Activated naive CD8-positive, alpha-beta T cell treated with anti-CD3 and anti-CD28 coated beads, Interleukin-2, amount 50 U/mL, for 24 hours (primary cell): ENCODE measurements at places on chromosomes 11 and 22.

- no peaks in the 10 kb centered on the region for H3K36me3 ChIP-seq
- no peak for DNase-seq
- peak overlapping the region; percentile 9 for H3K27ac ChIP-seq
- H3K4me1 ChIP-seq, result peaks cover 13% of the 10 kb centered on the region
- no peak overlapping the region for H3K4me3 ChIP-seq
Measured at GRCh38 chr11:60357771-60358170, 20.6 kb upstream of the MS4A7 start.

DNA sequence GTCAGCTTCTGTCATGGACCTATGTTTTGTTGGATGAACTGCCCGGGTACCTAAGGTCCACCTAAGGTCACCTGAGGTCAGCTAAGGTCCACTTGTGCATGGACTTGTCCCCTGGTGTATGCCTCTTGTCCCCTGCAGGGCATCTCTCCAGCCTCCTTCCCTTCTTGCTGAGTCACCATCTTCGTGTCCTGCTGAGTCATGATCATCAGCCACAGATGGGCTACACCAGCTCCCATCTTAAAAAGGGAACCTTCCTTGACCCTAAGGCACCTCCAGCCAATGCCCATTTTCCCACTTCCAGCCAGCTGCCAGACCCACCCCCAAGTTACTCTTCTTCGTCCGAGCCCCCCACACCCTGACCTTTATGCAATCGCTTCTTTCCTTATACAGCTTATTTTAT is 544.9 kb downstream of the TBC1D22A start:
- DNase-seq, result no peak
- no peaks in the 10 kb centered on the region for H3K4me1 ChIP-seq
- no peaks in the 10 kb centered on the region for H3K36me3 ChIP-seq
- peaks cover 1% of the 10 kb centered on the region for H3K27me3 ChIP-seq
- H3K27ac ChIP-seq, result no peak overlapping the region

- DNase-seq, result peak; percentile 83
- peak overlapping the region; percentile 94 for H3K4me3 ChIP-seq
- peaks cover 7% of the 10 kb centered on the region for H3K36me3 ChIP-seq
- peak overlapping the region; percentile 95 for H3K27ac ChIP-seq
- peaks cover 7% of the 10 kb centered on the region for H3K27me3 ChIP-seq
Measured at GRCh38 chr11:45918331-45918941, 759 bp upstream of the PEX16 start.

DNA sequence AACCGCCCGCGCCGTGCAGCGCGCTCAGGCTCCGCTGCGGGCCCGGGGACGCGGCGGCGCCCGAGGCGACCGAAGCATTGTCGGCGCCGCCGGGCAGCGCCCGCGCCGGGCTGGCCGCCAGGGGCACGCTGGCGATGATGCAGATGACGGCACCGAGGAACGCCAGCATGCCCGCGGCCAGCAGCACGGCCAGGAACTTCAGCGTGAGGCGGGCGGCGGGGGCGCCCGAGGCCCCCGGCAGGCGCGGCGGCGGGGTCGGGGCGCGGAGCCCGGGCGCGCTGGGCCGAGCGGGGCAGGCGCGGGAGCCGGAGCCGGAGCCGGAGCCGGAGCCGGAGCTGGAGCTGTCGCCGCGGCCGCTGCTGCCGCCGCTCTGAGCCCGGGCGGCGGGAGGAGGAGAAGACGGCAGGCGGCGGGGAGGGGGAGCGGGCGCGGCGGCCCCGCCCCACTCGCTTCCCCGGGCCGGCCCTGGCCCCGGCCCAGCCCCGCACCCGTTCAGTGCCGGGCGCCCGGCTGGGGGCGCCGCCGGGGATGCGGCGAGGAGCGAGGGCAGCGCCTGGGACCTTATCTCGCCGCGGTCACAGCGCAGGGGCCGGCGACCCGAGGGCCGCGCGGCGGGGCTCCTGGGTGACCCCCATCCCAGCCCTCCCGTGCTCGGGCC is at the start of gene NPTXR:
NPTXR (minus strand) TSS at position 372 of the 658 bp plus-strand sequence.
- peak; percentile 31 for DNase-seq
- peaks cover 13% of the 10 kb centered on the region for H3K4me1 ChIP-seq
- H3K27me3 ChIP-seq, result peaks cover 42% of the 10 kb centered on the region
- H3K36me3 ChIP-seq, result no peaks in the 10 kb centered on the region
- peak within 1 kb of the TSS; percentile 72 for H3K4me3 ChIP-seq

DNA sequence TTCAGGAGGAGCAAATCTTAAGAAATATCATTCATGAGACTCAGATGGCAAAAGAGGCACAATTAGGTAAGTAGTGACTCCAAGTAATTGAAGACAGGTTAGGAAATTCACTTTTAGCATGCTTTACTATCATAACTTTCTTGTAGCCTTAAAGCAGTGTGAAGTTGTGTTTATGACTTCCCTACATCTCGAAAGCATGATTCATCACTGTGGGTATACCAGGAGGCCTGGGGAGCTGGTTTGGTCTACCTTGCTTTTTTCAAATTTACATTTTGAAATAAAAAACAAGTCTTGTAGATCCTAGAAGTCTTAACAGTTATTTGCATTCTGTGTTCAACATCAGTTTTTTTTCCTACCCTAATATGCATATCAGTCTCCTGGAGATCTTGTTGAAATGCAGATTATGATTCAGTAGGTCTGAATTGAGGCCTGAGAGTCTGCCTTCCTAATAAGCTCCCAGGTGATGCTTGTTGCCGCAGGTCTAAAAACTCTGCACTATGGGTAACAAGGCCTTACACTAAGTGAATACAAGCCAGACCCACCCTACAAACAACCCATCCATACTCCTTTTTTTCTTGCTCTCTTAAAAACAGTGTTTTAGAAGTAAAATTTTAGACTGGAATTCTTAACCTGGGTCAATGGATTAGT is 41.4 kb downstream of the TTC17 start:
- H3K27me3 ChIP-seq, result no peaks in the 10 kb centered on the region
- peak overlapping the region; percentile 24 for H3K27ac ChIP-seq
- H3K36me3 ChIP-seq, result peaks cover 68% of the 10 kb centered on the region
- DNase-seq, result peak; percentile 10

DNA sequence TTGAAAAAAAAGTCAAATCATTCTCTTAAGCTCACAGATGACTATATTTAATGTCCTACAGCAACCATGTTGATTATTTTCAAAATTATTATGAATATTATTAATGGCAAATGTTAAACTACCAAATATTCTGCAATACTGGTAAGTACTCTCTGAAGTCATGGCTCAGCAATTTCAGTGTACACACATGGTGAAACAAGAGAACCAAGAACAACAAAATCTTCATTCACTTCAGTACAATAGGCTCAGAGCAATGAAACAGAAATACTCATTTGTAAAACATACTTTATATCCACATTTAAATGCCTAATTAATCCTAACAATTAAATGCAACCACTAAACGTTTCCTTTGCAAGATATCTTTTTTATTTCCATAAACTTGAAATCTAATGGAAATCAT is 347.2 kb downstream of the TTC28 start:
- H3K27me3 ChIP-seq, result no peaks in the 10 kb centered on the region
- no peak overlapping the region for H3K27ac ChIP-seq
- H3K4me3 ChIP-seq, result no peak overlapping the region
- H3K4me1 ChIP-seq, result no peaks in the 10 kb centered on the region

- H3K4me3 ChIP-seq, result no peak overlapping the region
- H3K27me3 ChIP-seq, result no peaks in the 10 kb centered on the region
- H3K4me1 ChIP-seq, result peaks cover 76% of the 10 kb centered on the region
- peak overlapping the region; percentile 73 for H3K27ac ChIP-seq
- H3K36me3 ChIP-seq, result peaks cover 45% of the 10 kb centered on the region
Measured at GRCh38 chr11:128453444-128454336, 133.7 kb downstream of the ETS1 start.

DNA sequence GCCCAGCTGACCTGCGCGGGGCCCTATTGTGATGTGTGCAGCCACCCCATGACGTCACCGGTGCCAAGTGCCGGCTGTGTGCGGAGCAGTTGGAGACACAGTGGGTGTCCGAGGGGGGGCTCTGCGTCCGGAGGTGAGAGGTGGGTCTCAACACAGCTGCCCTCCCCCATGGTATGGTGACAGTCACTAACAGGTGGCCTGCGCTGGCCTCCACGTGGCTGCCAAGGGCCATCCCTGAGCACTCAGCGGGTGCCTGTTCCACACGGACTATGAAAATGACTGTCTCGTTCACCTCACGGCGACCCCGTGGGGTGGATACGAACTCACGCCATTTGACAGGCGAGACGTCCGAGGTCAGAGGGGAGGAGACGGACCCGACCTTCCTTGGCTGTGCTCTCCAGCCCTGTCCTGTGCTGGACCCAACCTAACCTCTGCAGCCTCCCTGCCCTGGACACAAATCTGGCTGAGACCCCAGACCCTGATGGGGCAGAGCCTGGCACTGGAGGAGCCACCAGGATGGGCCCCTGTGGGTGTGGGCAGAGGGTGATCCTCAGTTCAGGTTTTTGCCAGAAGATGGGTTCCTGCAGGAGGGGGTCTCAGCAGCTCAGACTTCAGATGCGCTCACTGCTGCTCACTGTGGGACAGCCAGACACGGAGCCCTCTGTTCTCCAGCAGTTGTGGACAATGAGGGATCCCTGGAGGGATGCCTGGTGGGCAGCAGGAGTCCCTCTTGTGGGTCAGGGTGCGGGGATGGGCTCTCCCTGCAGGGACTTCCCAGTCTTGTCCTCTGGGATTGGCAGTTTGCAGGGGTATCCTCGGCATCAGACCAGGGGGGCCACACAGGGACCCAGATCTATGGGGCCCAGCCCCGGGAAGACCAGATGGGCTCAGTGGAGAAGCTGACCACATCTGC is 6.3 kb downstream of the HRAS start:
- no peaks in the 10 kb centered on the region for H3K27me3 ChIP-seq
- H3K27ac ChIP-seq, result no peak overlapping the region
- no peaks in the 10 kb centered on the region for H3K4me1 ChIP-seq
- H3K4me3 ChIP-seq, result no peak overlapping the region
- peaks cover 2% of the 10 kb centered on the region for H3K36me3 ChIP-seq
- no peak for DNase-seq

DNA sequence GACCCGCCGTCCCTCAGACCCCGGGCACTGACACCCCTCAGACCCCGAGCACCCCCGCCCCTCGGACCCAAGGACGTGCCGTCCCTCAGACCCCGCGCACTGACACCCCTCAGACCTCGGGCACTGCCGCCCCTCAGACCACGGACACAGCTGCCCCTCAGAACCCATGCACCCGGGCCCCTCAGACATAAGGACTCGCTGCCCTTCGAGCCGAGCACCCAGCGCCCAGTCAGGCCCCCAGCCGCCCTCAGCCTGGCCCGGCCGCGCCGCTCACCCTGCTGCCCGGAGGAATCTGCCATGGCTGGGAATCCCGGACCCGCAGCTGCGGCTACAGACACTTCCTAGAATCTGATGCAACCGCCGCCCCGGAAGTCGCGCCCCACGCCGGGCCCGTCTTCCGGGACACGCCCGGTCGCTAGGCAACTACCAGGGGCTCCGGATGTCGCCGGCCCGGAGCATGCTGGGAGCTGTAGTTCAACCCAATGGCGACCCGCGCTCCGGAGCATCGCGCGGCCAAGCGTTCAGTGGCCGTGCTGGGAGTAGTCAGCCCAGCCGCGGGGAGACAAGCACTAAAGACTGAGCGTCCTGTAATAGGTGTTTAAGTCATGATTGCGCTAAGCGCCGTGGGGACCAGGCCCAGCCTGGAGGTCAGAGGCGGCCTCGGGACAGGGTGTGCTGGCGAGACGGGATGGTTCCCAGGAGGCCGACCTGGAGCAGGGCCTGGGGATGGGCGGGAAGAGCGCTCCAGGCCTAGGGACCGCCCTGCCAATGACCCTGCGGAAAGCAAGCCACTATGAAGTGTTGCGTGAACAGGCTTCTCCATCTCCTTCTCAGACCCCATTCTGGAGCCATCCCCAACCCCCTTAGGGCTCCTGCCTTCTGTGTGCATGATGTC is at the start of gene CARS1:
CARS1 (minus strand) TSS at position 355 of the 895 bp plus-strand sequence; CDS start at position 299, 56 bp downstream.
- no peaks in the 10 kb centered on the region for H3K27me3 ChIP-seq
- peaks cover 19% of the 10 kb centered on the region for H3K36me3 ChIP-seq
- peak within 1 kb of the TSS; percentile 88 for H3K27ac ChIP-seq
- peaks cover 38% of the 10 kb centered on the region for H3K4me1 ChIP-seq
- peak; percentile 96 for DNase-seq

GRCh38 chr11:68314203-68315170 is 2.1 kb downstream of the LRP5 start:
- peak overlapping the region; percentile 83 for H3K4me3 ChIP-seq
- peaks cover 21% of the 10 kb centered on the region for H3K27me3 ChIP-seq
- no peak overlapping the region for H3K27ac ChIP-seq
- no peaks in the 10 kb centered on the region for H3K36me3 ChIP-seq
- peaks cover 14% of the 10 kb centered on the region for H3K4me1 ChIP-seq

DNA sequence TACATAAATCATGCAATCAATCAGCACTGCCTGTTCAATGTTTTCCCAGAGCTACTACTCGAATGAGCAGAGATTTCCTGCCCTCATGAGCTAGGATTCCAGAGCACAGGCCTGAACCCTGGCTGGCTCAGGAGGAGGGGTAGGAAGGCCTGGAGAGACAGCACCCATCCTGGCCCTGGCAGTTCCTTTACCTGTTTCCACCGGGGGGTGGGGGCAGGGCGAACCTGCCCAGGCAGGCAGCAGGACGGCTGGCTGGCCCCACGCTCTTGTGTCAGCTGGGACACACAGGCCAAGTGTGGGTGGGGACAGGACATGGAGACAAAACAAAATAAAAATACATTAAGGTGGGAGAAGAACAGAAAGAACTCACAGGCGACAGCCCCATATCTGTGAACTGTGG is 109.8 kb upstream of the BID start:
- H3K36me3 ChIP-seq, result peaks cover 38% of the 10 kb centered on the region
- H3K4me3 ChIP-seq, result no peak overlapping the region

- DNase-seq, result no peak
- no peak overlapping the region for H3K4me3 ChIP-seq
- no peak overlapping the region for H3K27ac ChIP-seq
- no peaks in the 10 kb centered on the region for H3K36me3 ChIP-seq
- H3K4me1 ChIP-seq, result no peaks in the 10 kb centered on the region
Measured at GRCh38 chr11:45470151-45470793, 184.1 kb upstream of the SYT13 start.

DNA sequence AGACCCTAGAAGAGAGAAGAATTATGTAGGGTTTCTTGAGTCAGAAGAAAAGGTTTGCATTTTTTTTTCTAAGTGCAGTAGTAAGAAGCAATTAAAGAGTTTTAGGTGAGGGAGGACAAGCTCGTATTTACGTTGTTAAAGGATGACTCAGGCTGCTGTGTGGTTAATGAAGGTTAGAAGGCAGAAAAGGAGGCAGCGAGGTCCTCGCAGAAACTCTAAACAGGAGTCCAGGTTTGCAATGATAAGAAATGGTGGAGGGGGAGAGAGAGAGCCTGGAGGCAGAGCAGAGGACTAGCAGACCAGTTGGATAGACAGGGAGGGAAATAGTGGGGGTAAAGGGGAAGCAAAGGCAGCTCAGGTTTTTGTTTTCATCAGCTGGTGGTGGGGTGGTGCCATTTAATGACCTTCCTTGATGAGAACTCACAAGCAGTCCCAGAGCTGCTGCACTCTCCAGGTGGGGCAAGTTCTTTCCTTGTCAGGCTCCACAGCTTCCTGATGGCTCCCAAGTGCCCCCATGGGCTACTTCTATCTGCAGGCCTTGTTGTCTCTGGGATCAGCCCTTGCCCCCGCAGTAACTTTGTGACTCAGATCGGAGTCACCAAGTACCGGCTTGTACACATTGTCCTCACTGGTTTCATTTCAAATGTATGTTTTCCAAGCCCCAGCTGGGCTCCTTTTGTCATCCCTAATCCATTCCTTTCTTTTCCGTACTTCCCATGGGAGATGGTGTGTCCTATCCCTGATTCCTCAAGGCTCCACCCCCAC is 8.3 kb upstream of the INSC start:
- DNase-seq, result no peak
- peaks cover 3% of the 10 kb centered on the region for H3K4me1 ChIP-seq
- H3K27ac ChIP-seq, result no peak overlapping the region
- H3K27me3 ChIP-seq, result no peaks in the 10 kb centered on the region
- no peak overlapping the region for H3K4me3 ChIP-seq
- no peaks in the 10 kb centered on the region for H3K36me3 ChIP-seq

- H3K27me3 ChIP-seq, result peaks cover 15% of the 10 kb centered on the region
- H3K27ac ChIP-seq, result no peak overlapping the region
- no peaks in the 10 kb centered on the region for H3K36me3 ChIP-seq
- H3K4me1 ChIP-seq, result no peaks in the 10 kb centered on the region
- no peak for DNase-seq
- no peak overlapping the region for H3K4me3 ChIP-seq
Measured at GRCh38 chr11:112856133-112856532, 105.1 kb upstream of the NCAM1 start.
